ENCODE measurements at places on chromosomes 13 and 19. TPM values are rescaled to one million over a fixed set of nuclear protein-coding genes. Genes with fewer than 3 reads are reported as not detected.

Gene SEMA6B
- total RNA-seq, result 1.3 TPM

Gene CD22
- total RNA-seq, result not detected

Gene KCNN4
- total RNA-seq, result 1.9 TPM

Gene ZNF85
- 13.5 TPM for total RNA-seq

Gene FFAR1
- total RNA-seq, result not detected

Gene FAM216B
- not detected for total RNA-seq

Gene ZSCAN1
- not detected for total RNA-seq

Gene SHC2
- 3.5 TPM for total RNA-seq

Data from placental pericyte (primary cell).